ENCODE measurements at places on chromosomes 1 and 21.
A peak's percentile ranks its signal among the peaks of the same experiment; 100 is the strongest.

GRCh38 chr1:97053268-97053667 lies 331.7 kb downstream of the PTBP2 start:
- DNase-seq: no peak

DNA sequence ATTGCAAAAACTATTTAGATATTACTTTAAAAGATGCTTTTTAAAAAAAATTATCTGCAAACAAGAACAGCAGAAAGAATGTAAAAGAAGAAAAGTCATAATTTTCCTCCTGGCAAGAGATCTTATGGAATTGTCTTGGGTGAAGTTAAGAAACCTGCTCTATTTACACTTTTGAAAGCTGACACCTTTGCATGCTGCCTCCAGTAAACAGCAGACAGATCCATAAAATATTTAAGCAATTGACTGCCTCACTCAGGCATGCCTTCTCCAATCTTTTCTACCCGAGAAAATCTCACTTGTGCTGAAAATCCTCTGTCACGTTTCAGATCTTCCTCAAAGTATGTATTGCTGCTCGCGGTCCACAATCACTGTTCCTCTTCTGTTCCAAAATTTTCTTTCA lies 107.9 kb upstream of the ZP4 start:
- no peak for DNase-seq

GRCh38 chr21:45333583-45334121 lies 46.0 kb upstream of the POFUT2 start:
- DNase-seq: no peak

DNA sequence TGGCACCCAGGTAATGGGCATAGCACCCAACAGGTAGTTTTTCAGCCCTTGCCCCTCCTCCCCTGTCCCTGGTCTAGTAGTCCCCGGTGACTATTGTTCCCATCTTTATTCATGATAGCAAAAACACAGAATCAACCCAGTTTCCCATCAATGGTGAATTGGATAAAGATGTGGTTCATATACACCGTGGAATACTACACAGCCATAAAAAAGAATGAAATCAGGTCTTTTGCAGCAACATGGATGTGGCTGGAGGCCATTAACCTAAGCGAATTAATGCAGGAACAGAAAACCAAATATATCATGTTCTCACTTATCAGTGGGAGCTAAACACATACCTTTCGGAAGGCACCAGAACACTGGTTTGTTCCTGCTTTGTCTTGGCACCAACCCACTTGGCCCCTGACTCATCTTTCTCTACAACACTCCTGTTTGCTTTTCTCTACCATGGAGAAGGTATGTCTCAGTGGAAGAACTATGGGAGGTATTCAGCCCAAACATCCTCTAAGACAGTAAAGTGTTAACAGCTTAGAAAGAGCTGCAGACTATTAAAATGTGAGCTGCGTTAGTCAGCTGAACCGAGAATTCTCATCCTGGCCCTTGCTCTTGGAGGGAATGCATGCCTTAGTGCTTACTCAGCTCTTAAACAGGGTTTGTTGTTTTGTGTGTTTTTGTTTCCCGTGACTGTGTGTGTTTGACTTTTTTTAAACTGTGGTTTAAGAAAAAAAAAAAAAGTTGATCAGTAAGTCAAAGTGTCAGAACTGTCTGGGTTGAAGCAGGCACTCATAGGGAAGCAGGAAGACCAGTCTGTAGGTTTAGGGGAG lies 203.0 kb downstream of the TOMM20 start:
- DNase-seq: peak; percentile 29

DNA sequence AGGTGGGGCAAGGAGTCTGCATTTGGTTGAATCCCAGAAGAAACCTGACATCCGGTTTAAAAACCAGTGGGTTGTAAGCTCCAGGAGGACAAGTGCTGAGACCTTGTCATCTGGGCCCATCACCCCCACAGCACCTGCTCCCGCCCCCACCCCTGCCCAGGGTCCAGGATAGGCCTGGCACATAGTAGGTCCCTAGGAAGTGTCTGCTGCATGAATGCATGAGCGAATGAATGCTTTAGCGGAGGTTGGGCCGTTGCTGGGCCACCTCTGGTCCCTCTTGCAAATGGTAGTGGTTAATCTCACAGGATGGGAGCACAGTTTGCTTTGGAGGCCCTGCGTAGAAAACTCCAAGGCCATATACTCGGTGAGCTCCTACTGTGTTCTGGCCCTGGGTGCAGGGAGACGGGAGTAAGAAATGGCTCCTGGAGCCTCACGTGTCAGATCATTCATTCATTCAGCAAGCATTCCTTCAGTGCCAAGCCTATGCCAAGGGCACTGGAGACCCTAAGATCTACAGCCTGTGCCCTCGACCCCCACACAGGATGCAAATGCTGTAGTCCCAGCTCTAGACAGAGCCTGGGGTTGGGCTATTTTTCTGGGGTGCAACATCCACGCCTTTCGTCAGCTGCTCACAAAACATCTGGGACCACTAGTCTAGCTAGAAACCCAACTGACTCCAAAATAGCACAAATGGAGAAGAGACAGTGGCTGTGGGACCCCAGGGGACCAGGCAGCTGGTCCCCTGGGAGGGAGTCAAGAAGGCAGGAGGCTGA lies 28.9 kb downstream of the EPHA2 start:
- DNase-seq: no peak

DNA sequence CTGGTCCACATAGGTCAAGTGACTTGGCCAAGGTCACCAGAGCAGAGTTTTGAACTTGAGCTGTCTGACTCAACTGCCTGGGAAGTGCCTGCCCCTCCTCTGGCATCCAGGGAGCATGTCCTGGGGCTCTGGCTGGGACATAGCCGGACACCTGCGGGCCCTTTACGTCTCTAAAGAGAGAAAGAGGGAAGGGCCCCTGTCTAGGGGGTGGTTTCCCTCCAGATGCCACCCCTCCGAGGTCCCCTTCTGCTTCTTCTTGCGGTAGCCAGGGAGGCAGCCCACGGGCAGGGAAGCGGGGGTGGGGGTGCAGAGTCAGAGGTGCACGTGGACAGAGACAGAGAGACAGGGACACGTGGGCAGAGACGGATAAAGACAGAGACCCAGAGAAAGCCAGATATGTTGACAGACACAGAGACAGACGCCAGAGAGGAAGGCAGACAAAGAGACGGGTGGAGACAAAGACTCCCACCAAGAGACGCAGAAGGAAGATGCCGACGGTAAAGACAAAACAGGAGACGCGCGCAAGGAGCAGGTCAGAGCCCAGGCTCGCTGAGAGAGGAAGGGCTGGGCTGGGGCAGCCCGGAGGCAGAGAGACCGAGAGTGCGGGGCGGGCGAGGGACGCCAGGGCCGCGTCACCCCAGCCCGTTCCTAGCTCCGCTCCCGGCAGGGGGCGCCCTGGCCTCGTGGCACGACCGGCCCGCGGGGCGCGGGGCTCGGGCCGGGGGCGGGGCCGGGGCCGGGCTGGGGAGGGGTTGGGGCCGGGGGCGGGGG lies 458 bp upstream of the ALPL start:
- peak; percentile 92 for DNase-seq

- no peak for DNase-seq
Observed at GRCh38 chr1:236089046-236089773, 24.3 kb upstream of the NID1 start.

- DNase-seq: no peak
Observed at GRCh38 chr1:212930986-212931678, 19.2 kb upstream of the VASH2 start.

DNA sequence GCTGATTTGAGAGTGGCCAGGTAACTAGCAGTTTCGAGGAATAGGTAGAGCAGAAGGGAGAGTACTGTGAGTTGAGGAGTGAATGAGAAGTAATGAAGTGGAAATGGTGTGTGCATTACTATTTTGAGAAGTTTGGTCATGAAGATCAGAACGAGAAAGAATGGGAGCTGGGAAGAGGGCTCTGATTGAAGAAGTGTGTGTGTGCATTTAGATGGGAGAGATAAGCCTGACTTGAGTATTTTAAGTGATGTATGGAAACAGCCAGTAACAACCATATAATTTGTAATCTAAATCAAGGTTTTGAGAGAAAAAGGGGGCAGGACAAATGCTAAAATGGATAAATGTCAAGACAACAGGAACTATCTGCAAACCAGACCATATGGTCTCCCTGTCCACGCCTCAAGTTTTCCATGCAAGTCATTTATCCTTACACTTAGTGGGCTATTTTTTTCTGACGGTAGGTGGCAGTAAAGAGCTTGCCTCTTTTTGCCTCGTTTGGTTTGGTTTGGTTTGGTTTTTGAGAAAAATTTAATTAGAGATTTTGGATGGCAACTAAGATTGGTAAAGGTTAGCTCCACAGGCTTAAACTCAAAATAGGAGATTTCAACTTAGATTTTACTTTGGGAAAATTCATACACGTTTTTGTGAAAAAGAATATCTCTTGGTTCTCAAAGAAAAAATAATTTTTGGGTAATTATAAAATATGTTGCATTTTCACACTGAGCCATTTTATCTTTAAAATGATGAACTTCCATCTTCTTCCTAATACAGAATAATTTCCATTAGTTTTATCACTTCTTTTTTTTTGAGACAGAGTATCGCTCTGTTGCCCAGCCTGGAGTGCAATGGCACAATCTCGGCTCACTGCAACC lies 9.5 kb upstream of the B3GALNT2 start:
- no peak for DNase-seq

- no peak for DNase-seq
Observed at GRCh38 chr1:222377428-222378088, 170.3 kb downstream of the HHIPL2 start.

DNA sequence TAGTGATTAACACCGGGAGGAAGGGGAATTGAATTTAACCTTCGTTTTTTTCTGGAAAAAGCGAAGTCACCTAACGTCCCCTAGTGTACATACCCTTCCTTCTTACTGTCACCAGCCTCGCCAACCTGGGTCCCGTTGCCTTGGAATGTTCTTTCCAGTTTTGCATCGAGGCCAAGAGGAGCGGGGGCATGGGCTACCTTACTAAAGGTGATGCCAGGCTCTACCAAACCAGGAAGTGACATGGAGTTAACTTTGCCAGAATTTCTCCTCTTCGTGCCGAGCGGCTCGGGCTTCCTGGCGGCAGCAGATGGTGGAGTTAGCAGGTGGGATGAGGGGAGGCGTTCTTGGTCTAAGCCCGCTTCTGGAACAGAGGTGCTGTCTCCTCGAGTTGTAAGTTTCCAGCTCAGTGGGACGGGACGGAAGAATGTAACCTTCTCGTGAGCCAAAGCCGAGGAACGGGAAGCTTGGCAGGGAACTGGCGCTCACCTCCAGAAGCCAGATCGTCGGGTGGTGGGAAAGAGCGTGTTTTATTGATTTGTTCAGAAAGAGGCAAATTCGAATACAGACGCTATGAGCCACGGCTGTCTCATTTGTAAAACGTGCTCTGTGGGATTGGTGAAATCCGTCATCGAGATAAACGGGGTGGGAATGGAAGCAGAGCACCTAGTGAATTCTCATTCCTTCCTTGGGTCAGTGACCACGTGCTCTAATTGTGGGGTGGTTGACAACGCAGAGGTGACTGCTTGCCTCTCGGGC lies 486 bp downstream of the NIPAL3 start:
- no peak for DNase-seq

GRCh38 chr1:93443454-93443853 lies 4.5 kb upstream of the FNBP1L start:
- DNase-seq: no peak

DNA sequence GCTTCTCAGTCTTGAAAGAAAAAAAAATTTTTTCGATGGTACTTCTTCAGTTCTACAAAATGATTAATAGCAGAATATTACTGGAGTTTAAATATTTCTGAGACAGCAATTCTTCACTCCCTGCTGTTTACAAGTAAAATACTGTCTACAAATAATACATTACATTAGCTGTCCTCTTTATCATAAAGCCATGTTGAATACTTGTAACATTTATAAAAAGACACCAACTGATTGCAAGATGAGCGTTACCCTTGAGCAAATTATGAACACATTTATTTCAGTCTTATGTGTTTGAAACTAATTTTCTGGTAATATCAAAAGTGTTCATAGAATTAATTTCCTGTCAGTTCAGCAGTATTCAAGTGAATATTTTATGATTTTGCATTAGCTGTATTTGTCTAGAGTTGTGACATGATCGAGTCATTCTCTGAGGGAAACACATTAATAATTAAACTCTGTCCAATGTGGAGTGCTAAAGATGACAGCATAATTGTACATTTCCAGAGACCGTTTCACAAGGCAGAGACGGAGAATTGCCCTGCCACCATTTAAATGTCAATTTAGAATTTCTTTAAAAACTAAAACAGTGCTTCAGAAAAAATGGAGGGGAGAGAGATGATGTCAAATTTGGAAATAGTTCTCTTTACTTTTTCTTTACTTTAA lies 1359.0 kb upstream of the ADGRL4 start:
- DNase-seq: no peak

- no peak for DNase-seq
Observed at GRCh38 chr1:113683384-113684152, 75.7 kb downstream of the PHTF1 start.

DNA sequence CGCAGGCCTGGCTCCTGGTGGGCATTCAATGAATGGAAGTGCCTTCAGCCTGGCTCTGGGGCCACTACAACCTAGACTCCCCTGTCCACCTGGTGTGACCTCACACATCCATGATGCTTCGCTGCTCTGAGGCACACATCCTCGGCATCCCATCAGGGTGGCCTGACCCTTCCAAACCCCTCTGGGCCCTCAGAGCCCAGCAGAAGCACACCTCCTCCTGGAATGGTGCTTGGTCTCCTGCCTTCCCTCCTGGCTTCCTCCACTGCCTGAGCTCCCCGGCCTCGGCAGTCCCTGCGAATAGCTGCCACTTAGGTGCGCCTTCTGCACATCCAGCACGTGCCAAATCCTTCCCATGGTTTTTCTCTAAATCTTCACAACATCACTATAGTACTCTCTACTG lies 133.8 kb downstream of the GLIS1 start:
- DNase-seq: no peak

GRCh38 chr21:43325968-43326715 lies 100.8 kb downstream of the SIK1 start:
- DNase-seq: no peak

DNA sequence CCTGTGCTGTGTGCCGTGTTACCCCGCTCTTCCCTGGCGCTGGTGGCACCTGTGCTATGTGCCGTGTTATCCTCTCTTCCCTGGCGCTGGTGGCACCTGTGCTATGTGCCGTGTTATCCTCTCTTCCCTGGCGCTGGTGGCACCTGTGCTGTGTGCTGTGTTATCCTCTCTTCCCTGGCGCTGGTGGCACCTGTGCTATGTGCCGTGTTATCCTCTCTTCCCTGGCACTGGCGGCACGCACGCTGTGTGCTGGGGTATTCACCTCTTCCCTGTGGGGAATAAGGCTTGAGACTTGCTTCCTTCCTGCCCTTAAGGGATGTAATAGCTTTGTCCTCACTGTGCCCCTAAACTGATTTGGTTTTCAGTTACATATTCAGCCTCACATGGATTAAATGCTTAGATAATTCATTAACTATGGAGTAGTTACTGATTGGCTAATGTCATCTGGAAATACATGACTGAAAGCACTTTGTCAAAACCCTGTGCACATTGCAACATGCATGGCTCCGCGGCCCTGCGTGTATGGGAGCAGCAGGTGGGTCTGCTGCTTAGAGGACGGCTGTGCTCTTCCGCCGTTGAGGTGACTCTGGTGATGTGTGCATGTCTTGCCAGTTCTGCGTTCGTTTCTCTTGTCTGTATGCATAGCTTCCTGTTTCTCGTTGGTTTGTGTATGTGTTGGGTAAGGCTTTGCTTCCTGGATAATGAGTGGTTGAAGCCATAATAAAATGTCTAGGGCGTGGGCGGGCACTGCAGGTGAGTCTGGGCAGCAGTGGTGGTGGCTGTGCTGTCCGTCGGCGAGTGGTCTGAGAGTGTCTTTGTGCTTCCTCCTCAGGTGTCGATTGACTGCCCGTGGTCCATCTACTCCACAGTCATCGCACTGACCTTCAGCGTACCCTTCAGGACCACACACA lies 17.9 kb upstream of the PWP2 start:
- DNase-seq: no peak

Data from ecto neural progenitor cell (in vitro differentiated cells).